Pericardium fibroblast (primary cell): ENCODE measurements at places on chromosomes 2 and 18. TPM values are rescaled to one million over a fixed set of nuclear protein-coding genes. Genes with fewer than 3 reads are reported as not detected.

The RAB6C gene
- not detected in 2 replicates for total RNA-seq

The FEZ2 gene
- 35.0 and 50.8 TPM in 2 replicates for total RNA-seq

The ARHGAP25 gene
- total RNA-seq = 1.8 and 6.4 TPM in 2 replicates

The RTP5 gene
- total RNA-seq = not detected in 2 replicates

The CHST9 gene
- total RNA-seq = not detected in 2 replicates

The CTLA4 gene
- total RNA-seq = not detected in 2 replicates

The PPM1B gene
- 9.1 and 9.3 TPM in 2 replicates for total RNA-seq

The POLR1B gene
- 6.3 and 7.2 TPM in 2 replicates for total RNA-seq

The LRP1B gene
- total RNA-seq = 0.12 and 0.60 TPM in 2 replicates

The PSMA8 gene
- total RNA-seq = not detected in 2 replicates

The LIPG gene
- total RNA-seq = 1.4 and 5.6 TPM in 2 replicates

The SPTBN1 gene
- total RNA-seq = 167 and 310 TPM in 2 replicates

The SPIRE1 gene
- 16.9 and 17.2 TPM in 2 replicates for total RNA-seq

The ASXL2 gene
- total RNA-seq = 5.1 and 6.6 TPM in 2 replicates

The SPEG gene
- 22.5 and 32.4 TPM in 2 replicates for total RNA-seq

The REG3G gene
- not detected in 2 replicates for total RNA-seq

The OSBPL6 gene
- 5.7 and 7.7 TPM in 2 replicates for total RNA-seq

The TMEM17 gene
- 1.1 and 1.3 TPM in 2 replicates for total RNA-seq

The CFAP65 gene
- not detected in 2 replicates for total RNA-seq

The EFR3B gene
- total RNA-seq = 0.47 and 0.60 TPM in 2 replicates

The CXCR4 gene
- 0.47 and 8.1 TPM in 2 replicates for total RNA-seq

The COL5A2 gene
- 906 and 968 TPM in 2 replicates for total RNA-seq

The ADGRF3 gene
- not detected in 2 replicates for total RNA-seq

The CAVIN2 gene
- 11.5 and 108 TPM in 2 replicates for total RNA-seq

The FKBP1B gene
- total RNA-seq = 4.8 and 9.5 TPM in 2 replicates

The ITGB1BP1 gene
- 43.9 and 57.4 TPM in 2 replicates for total RNA-seq

The ITM2C gene
- total RNA-seq = 127 and 220 TPM in 2 replicates

The POTEC gene
- total RNA-seq = not detected in 2 replicates

The ASPRV1 gene
- 0.70 and 0.77 TPM in 2 replicates for total RNA-seq

The IL36G gene
- not detected in 2 replicates for total RNA-seq
